KBM-7 (cell line): ENCODE measurements at places on chromosomes 12 and 14.
A peak's percentile ranks its signal among the peaks of the same experiment; 100 is the strongest.

DNA sequence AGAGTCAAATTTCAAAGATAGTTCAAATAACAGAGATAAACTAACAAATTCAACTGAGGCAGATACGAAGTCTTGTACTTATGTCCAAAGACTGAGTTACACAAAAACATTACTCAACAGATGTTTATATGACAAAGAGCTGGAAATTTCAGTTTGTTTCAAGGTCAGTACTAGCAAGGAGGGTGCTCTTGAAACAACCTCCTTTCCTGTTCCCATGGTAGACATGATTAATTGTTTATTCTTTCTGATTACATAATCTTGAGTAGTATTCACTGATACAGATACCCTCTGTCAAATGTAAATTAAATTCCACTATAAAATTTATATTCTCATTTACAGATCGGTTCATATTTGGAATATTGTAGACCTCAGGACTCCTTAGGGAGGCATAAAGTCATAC lies 23.4 kb downstream of the TSPAN8 start:
- DNase-seq: no peak

- no peak for DNase-seq
Measured at GRCh38 chr14:89708982-89709625, 245.4 kb downstream of the EFCAB11 start.

DNA sequence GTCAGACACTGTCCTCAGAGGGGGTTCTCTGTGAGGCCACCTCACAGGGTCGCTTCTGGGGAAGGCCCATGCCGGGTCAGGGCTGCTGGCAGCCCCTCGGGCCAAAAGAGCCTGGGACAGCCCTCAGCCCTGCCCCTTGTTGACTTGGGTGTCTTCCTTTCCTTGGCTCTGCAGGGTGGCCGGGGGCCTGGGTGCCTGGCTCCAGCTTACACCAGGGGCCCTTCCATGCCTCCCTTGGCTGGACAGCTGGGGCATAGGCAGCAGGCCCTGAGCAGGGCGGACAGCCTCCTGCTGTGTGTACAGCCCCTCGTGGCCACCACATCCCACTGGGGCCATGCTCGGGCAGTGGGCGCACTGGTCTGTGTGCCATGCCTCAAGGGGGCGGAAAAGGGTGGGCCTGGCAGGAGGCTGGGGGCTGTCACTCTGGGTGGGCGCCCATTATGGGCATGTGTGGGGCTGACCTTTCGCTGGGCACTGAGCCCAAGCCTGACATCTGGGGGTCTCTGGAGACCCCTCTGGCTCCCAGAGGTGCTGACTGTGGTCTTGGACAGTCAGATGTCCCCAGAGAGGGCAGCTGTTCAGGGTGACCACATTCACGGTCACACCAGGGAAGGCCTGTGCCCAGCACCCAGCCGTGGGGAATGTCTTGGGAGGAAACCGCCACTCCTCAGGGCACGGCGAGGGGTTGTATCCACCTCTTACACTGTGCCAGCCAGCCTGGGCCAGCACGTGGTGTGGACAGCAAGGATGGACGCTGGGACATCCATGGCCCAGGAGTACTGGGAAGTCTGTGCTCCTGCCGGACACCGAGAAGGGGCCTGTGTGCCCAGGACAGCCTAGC lies 313.3 kb downstream of the TMEM121 start:
- no peak for DNase-seq

- DNase-seq: no peak
Measured at GRCh38 chr12:96371790-96372699, 28.2 kb downstream of the CDK17 start.

DNA sequence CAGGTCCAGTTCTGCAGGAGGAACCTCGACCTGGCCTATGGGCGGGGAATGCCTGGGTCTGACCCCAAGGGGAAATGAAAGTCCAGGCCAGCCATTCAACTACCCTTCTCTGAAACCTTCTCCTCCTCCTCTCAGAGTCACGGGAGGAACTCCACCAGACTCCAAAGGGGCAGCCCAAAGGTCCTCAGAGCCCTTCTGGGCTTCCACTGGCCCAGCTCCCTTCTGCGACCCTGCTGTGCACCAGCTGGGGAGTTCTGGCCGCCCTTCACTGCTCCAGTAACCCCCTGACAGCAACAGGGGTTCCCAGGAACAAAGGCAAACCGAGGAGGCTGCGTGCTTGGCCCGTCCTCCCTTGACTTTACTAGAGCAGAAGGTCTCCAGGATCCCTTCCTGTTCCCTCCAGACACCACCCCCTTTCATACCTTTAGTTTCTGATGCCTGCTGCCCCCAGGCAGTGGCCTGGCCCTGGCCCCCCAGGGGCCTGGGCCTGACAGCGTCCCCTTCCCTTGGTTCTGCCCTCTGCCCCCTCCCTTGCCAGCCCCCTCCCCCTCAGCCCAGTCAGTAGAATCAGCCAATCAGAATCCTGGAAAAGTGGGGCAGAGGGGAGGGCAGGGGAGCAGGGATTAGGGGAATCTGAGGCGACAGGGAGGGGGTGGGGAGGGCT lies 850 bp upstream of the ZNF385A start:
- no peak for DNase-seq

- no peak for DNase-seq
Measured at GRCh38 chr12:42923583-42923982, 334.0 kb upstream of the PRICKLE1 start.

DNA sequence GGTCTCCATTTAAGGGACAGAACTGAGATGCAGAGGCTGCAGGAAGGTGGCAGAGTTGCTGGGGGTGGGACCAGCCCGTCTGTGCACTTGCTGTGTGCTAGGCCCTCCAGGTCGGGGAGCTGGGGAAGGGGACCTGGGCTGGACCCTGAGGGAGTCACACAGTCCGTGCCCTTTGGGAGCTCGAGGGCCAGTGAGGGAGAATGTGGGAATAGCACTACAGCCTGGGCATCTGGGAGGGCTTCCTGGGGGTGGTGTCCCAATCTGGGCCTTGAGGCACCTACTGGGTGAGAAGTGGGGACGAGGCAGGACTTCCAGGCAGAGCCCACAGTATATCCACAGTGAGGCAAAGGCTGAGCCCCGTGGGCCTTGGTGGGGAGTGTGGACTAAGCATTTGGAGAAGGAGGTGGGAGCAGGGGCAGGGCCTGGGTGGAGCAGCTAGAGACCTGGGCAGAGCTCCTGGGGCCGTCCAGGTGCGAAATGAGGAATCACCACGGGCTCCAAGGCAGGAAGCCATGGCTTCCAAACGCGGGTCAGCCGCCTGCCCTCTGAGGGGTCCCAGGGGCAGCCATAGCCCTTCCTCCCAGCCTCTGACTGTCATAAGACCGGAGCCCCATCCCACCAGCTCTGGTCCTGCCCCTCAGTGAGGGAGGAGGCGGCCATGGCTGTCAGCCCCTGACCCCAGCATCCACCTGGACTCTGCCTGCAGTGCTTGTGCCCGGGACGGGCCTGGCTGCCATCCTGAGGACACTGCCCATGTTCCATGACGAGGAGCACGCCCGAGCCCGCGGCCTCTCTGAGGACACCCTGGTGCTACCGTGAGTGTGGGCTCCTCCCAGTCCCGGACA lies 6.6 kb downstream of the ASPG start:
- no peak for DNase-seq

GRCh38 chr12:3265406-3265805 lies 188.2 kb downstream of the TSPAN9 start:
- no peak for DNase-seq

GRCh38 chr12:68410018-68410660 lies 78.0 kb upstream of the MDM1 start:
- no peak for DNase-seq

DNA sequence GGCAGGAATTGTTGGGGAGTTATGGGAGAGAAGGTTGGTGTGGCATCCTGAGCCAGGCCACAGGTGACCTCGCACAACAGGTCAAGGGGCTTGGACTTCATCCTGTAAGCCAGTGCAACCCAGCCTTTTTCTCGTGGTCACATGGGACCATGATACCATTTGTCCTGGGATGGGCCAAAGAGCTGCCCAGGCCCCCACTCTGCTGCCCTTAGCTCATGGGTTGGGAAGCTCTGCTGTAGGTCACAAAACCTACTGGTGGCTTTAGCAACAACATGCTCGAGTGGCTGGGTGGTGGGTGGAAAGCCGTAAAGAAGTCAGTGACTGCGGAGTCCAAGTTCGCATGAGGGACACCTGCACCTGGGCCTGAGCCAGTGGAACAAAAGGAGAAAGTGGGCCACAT lies 4.6 kb downstream of the CLMN start:
- DNase-seq: no peak

GRCh38 chr14:31239741-31240140 lies 32.1 kb upstream of the HECTD1 start:
- DNase-seq: no peak

DNA sequence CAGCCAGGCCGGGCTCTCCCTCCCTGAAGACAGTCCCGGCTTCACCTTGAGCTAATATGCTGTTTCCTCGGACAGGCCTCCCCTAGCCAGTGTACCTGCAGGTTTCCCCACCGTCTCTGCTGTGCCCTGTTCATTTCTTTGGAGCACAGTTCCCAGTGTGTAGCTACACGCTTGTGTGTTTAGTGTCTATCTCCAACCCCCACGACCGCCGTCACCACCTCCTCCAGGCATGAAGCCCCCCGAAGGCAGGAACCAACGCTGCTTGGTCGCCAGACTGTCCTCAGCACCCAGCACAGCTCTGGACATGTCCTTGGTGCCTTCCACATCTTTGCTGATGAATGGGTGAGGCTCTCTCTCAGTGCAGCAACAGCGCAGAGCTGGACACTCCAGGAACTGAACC lies 26.2 kb upstream of the PLEKHG6 start:
- no peak for DNase-seq

GRCh38 chr12:124554429-124555029 lies 12.9 kb downstream of the NCOR2 start:
- DNase-seq: peak; percentile 69

- DNase-seq: no peak
Measured at GRCh38 chr12:101648195-101648594, 49.2 kb upstream of the CHPT1 start.

- peak; percentile 50 for DNase-seq
Measured at GRCh38 chr14:93132472-93133065, 16.8 kb upstream of the ITPK1 start.

- DNase-seq: peak; percentile 43
Measured at GRCh38 chr14:53180272-53181221, 27.4 kb upstream of the DDHD1 start.

DNA sequence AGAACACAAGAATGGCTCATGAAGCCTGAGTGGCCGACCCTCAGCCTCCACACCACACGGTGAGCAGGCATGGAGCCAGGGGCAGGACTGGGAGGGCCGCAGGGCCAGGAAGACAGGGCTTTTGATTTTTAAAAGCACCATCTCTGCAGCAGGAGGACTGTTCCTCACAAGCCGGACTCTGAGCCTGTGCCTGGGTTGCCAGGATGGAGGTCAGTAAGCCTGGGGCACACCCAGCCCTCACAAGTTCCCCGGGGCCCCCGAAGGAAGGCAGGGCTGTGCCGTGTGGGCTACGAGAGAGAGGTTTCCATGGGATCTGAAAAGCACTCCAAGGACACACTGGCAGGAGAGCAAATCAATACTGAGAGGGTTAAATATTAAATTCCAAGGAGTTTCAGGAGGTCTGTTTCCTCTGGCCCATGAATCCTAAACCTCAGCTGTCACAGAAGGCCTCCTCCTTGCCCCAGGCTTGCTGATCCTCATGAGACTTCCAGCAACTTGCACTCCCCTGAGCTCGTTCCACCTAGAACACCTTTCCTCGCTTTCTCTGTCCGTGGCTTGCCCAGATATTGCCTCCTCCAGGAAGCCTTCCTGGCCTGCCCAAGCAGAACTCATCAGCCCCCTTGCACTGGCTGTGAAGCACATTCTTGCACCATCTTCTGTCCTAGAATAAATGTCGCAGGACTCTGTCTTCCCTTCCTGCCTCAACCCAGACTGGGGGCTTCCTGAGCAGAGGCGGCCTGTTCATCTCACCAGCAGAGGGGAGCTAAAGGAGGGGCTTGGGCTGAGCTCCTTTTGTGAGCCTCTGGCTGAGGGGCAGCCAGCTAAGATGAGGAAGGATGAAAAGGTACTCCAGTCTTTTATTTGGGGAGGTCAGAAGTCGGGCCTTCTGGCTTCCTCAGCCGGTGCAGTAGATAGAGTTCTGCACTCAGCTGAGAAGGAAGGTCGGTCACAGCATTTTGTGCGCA lies 64.6 kb downstream of the CCDC88C start:
- DNase-seq: no peak

- DNase-seq: no peak
Measured at GRCh38 chr14:24052656-24053547, 1.1 kb downstream of the CARMIL3 start.

DNA sequence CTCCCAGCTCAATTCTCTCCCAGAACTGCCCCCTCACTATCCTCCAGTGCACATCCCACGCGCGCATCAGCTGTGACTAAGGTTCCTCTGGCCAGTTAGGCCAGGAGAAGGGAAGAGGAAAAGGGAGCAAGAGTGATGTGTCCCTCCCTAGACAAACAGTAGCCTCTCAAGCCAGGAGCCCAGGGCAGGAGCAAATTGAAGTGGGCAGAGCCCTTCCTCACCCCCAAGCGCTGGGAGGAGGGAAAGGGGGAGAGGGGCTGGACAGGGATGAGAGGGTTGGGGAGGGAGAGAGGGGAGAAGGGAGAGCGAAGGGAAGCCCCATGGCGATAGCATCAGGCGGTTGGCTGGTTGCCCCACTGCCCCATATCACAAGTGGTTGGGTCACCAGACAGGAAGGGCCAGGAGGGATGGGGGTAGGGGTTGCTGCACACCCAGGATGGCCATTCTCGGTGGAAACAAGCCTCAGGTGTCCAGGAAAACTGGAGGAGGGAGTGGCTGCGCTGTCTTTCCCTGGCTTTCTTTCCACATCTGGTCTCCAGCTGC lies 1.1 kb downstream of the CD63 start:
- no peak for DNase-seq

- DNase-seq: peak; percentile 12
Measured at GRCh38 chr12:113601656-113602263, 130.1 kb upstream of the LHX5 start.

DNA sequence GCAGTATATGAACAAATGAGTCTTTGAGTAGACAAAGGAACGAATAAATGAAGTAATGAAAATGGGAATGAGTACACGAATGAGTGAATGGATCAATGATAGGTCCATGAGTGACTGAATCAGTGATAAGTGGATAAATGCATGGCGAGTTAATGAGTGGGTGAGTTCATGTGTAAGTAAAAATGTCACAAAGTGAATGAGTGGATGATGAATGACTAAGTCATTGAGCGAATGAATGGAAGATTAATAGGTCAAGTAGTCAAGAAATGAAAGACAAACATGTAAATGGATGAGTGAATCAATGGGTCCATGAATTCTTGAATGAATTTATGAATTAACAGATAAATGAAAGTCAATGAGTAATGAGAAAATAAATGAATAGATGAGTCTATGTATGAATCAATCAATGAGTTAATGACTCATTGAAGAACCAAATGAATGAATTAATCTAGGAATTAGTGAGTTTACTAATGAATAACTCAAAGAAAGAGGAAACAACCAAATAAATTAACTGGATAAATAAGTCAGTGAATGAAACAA lies 97.3 kb upstream of the RTL1 start:
- no peak for DNase-seq

- peak; percentile 30 for DNase-seq
Measured at GRCh38 chr12:1083889-1084262, 92.9 kb downstream of the ERC1 start.
